ENCODE measurements at places on chromosomes 16 and 17.
A peak's percentile ranks its signal among the peaks of the same experiment; 100 is the strongest.

- no peak for DNase-seq
Measured at GRCh38 chr17:75047398-75048098, 523 bp downstream of the KCTD2 start.

DNA sequence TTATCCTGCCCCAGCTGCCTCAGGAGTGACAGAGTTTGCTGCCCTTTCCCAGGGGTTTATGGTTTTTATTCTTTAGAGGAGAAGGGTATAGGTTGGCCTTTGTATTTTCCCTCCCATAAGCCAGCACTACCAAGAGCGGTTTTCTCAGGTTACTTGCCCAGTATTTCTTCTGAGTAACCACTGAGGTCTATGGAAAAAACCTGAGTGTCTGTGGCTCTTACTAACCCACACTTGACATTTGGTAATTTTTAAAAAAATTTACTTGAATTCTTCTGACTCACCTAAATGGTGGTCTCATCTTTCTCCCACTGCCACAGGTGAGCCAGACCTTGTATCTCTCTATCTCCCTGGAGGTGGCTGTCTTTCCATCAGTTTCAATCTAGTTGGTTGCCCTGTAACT is 6.0 kb downstream of the SLC7A6 start:
- no peak for DNase-seq

GRCh38 chr16:4514606-4515005 is 24.0 kb downstream of the CDIP1 start:
- no peak for DNase-seq

GRCh38 chr16:47599512-47599911 is 138.4 kb downstream of the PHKB start:
- no peak for DNase-seq

GRCh38 chr17:31535581-31535981 is 144.1 kb downstream of the RAB11FIP4 start:
- DNase-seq = no peak

DNA sequence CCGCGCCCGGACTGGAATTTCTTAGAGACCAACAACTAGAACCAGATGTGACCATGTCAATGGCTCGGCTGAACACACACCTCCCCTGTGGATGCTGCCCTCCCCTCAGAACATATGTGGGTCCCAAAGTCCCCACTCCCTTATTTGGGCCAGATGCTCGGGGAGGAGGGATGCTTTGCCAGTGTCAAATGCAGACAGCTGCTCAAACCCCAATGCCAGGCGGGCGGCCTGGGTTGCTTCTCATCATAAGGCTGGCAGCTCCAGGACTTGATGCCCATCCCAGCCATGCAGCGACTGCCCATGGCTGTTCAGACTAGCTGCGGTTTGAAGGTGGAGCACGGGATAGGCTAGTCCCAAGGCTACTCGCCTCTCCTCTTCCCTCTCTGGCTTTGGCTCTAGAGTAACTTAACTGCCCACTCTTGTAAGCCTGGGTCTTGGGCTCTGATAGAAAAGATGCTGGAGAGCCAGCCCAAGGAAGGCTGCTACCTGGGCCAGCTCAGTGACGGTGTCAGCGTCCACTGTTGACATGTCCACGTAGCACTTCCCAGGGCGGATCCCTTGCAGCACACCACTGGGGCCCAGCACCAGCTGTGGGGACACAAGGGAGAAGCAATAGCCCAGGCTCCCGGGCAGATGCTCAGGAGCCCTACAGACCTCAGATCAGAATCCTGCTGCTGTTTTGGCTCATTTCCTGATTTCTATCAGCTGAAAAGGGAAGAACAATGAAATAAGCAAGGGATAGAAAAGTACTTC is 11.0 kb upstream of the ROGDI start:
- DNase-seq = no peak

DNA sequence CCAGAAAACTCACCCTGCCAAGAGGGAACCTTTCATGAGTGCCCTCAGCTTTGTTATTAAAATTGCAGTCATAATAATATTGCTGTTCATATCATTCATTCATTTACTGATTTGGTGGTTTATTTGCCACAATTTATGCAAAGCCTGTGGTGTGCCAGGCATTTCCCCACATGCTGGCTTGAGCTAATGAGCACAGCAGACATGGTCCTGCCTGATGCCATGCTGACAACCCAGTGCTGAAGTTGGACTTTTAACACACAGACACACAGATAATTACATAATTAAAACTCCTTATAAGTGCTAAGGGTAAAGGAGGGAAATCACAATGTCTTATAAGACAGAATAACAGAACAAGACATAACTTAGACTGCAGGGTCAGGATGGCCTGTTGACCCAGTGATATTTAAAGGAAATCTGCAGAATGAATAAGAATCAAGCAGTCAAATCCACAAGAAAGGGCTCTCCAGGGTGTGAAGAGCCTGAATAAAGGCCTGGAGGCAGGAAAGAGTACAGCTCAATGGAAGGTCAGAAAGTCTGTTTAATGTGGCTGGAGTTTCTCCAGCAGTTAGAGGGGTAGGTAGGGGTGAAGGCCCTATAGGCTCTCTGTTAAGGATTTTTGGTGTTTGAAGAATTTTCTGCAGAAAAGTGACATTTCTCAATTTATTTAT is 196.9 kb upstream of the CDH11 start:
- DNase-seq = no peak

DNA sequence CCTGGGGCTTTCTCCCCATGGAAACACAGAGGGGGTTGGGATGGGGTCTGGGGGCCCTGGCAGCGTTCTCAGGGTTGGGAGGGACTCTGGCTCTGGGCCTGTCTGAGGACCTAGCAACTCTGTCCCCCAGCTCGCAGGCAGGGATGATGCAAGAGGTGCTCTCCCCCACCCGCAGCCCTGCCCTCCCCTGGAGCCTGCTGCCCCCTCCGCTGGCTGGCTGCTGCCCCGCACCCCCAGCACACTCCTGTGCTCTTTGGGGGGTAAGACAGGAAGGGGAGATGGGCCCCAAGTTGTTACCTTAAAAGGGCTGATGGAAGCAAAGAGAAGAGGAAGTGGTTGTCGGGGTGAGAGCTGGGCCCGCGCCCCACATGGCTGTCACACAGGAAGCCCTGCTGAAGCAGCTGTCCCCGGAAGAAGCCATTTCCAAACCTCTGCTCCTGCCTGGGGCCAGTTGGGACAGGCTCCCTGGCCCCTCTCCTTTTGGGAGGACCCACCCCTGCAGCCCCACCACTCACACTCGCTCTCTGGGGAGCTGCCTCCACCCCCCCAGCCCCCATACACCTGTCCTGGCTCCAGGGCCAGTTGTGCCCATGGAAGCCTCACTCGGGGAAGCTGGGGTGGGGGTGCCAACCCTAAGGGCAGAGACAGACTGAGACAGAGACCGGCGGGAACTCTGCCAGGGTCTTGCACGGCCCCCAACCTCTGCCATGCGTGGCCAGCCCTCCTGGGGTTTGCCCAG is 2.5 kb downstream of the CORO1A start:
- no peak for DNase-seq

- DNase-seq = no peak
Measured at GRCh38 chr17:76567634-76568432, 17.8 kb downstream of the ST6GALNAC2 start.

- no peak for DNase-seq
Measured at GRCh38 chr16:78659216-78659615, 559.8 kb downstream of the WWOX start.

GRCh38 chr17:47776330-47777197 is 43.5 kb downstream of the TBX21 start:
- DNase-seq = peak; percentile 17

DNA sequence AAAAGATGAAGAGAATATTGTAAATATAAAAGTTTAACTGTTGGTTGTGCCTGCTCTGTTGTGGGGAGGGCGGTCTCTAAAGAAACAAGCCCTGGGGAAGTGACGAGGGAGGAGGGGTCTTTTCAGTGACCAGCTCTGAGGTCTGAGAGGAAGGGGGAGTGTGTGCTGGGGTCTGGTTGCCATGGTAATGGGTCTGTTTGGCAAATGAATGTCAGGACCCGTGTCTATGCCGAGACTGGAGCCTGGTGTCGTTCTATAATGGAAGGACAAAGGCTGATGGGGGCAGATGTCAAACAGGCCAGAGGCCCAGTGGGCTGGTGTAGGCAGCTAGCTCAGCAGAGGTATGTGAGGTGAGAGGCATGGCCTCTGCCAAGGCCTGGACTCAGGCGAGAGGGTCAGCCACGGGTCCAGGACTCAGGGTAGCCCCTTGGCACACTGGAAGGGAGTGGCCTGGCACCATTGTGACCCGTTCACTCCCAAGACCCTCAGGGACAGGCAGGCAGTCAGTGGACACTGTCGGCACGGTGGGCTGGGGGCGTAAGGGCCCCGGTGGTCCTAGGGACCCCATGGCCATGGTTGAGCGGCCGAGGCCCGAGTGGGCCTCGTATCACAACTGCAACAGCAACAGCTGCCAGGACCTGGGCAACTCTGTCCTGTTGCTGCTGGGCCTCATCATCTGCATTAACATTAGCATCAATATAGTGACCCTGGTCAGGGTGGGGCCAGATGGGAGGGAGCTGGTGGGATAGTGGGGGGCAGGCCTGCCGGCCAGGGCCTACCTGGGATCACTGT is at the start of gene SPEM1:
Gene SPEM1, plus strand, starts transcription at position 506 of the 792 bp plus-strand sequence. Its CDS starts 61 bp downstream, at position 567.
- no peak for DNase-seq

DNA sequence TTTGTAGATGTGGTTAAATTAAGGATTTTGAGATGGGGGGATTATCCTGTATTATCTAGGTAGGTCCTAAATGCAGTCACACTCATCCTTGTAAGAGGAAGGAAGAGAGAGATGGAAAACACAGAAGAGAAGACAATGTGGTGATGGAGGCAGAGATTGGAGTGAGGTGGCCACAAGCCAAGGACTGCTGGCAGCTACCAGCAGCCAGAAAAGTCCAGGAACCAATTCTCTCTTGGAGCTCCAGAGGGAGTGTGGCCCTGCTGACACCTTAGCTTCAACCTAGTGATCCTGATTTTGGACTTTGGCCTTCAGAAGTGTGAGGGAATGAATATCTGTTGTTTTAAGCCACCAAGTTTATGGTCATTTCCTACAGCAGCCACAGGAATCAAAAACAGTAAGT is 18.0 kb downstream of the MAPT start:
- DNase-seq = no peak
